ENCODE measurements at places on chromosomes 1 and 21.

DNA sequence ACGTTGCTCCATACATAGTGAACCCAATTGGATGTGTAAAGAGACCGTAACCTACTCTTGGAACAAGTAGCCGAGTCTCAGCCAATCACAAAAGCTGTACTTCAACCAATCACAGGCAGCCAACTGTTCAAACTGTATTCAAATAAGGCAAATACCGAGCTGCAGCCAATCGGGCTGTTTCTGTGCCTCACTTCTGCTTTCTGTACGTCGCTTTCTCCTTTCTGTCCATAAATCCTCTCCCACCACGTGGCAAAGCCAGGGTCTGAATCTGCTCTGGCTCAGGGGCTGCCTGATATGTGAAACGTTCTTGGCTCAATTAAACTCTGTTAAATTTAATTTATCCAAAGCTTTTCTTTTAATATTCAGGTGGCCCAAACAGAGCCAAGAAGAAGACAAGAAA lies 210.3 kb downstream of the URB2 start:
- no peak for DNase-seq

GRCh38 chr1:111615870-111616715 lies 3.5 kb upstream of the RAP1A start:
- no peak for DNase-seq

GRCh38 chr21:28174701-28175100 lies 818.0 kb downstream of the LTN1 start:
- no peak for DNase-seq

GRCh38 chr1:246599315-246599714 lies 33.1 kb downstream of the CNST start:
- no peak for DNase-seq

GRCh38 chr1:31458287-31458896 lies 45.4 kb downstream of the SERINC2 start:
- no peak for DNase-seq

DNA sequence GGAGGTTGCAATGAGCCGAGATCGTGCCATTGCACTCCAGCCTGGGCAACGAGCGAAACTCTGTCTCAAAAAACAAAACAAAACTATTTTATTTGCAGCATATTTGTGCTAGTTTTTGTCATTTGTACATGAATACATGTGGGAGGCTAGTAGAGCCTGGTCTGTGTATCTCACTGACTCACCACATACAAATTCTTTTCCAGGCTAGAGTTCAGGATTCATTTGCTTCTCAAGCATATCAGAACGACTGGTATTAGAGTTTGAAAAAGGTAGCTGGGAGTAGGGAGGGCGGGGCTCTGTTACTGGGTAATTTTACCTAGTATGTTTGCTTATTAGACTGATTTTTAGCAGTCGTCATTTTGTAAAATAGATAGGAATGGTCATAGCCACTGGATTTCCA lies 4.5 kb upstream of the TOR3A start:
- DNase-seq = no peak

- DNase-seq = no peak
Observed at GRCh38 chr1:83900524-83900923, 98.4 kb downstream of the TTLL7 start.

DNA sequence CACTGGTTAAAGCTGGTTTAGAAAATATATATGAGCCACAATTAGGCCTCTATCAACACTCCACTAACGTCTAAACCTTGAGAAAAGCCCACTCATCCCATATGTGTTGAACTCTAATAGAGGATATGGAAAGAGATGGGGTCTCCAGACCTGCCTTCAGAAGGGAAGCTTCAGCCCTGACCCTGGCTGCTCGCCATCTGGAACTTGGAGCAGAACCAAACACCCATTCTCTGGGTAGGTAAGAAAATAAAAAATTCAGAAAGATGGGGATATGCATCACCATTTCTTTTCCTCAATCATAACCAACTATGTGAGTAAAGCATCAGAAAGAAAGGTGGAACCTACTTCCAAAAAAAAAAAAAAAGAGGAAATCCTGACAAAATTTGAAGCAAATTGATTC lies 666.2 kb downstream of the PTPRC start:
- DNase-seq = no peak

GRCh38 chr1:229986737-229987337 lies 80.2 kb upstream of the GALNT2 start:
- no peak for DNase-seq

DNA sequence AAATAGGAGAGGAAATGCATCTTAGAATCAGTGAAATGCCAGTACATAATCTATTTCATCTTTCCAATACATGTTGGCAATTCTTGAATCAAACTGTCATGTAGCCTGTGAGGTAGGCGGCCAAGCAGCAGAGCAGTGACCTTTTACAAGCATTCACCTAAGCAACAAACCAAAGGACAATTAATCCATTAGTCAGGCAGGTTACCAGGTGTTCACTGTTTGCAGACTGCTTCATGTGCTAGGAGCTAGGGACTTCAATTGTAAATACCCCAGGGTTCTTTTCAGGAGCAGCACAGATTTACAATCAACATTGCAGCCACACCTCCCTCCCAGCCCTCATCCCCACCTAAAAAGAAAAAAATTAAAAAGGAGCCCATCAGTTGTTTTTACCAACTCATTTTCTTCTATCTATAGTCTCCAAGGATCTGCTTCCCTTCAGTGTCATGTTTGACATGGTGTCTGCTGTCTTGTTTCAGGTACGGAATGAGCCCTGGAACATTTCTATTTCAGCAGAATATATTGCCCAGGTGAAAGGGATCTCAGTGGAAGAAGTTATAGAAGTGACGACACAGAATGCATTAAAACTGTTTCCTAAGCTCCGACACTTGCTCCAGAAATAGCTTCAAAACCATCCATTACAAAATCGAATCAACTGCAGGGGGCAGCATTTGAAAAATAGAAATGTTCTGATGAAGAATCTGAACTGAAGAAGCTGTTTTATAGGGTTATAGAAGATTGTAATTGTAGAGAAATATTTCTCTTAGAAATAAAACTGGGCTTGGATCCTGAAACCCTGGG lies 23.0 kb downstream of the TATDN3 start:
- DNase-seq = no peak

DNA sequence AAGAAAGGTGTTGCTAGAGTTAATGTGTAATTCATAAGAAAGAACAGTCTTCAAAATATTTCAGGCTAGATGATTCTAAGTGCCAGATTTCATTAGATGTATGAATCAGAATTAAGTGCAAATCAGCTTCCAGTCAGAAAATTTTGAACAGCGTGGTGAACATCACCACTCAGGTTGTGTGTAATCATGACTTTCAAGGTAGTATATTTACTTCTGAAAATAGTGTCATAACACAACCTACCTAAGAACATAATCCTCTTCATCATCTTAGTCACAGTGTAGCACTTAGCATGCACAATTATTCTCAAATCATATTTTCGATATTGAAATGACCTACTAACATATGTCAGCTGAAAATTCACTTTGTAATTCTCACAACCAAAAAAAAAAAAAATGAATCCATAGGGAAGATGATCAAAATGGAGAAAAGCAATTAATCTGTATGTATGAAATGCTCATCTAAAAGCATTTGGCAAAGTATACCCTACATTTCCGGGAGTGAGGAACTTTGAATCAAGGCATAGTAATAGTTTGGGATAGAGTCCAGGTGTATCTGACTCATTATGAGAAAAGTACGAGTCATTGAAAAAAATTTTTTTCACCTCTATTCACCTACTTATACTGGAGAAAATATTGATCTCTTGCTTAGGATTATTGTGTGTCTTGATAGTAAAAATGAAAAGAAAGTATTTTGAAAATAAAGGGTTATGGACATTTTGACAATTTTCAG lies 221.8 kb upstream of the CHRM3 start:
- no peak for DNase-seq

- DNase-seq = no peak
Observed at GRCh38 chr1:172167796-172168596, 252.5 kb upstream of the C1orf105 start.
